Calu3 (cell line): ENCODE measurements at places on chromosomes 2 and 18.

DNA sequence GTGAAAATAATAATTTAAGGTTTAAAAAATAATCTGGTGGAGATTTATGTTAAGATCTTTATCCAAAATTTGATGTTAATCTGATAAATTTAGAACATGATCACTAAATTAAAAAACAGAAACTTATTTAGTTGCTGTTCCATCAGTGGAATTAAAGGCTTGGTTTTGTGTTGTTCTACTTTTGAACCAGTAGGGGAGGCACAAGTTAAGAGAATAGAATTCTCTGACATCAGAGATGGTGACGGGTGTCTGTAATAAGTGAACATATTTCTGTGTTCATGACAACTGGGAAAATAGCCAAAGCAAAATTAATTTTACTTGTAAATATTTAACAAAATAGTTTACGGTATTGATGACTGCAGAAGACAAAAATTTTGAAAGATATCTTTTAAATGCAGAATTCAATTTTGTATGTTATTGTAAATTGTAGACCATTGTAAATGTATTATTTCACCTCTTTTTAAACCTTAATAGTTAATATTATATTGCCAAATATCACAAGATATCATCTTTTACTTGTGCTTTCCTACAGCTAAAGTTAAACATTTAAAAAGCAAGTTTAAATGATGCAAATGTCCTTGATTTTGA is 106.0 kb downstream of the UBR3 start:
- DNase-seq: no peak

DNA sequence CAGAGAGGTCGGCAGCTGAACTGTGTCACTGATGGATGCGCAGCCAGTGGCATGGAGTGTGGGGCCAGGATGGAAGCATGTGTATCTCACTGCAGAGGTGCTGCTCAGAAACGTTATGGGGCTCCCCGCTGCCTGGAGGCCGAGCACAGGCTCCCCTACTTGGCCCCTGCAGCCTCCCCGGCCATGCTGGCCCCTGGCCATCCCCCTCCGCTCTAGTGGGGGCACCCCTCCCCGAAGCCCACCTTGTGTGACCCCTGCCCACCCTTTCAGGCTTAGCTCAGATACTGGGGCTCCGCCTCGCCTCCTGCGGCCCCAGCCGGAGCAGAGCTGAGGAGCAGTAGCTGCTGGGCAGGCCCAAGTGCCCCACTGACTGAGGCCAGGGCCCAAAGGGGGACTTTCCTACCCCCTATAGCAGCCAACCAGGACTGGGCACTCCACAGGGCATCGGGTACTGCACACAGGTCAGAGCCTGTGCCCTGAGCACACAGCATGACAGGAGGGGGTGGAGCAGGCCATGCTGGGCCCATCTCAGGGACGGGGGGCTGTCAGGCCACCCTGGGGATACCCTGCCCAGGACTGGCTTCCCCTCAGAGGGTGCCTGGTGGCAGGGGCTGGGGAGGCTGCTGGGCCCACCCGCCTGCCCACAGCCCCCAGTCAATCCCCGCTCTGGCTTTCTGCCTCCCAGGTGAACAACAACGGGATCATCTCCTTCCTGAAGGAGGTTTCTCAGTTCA is 31.3 kb downstream of the SNED1 start:
- DNase-seq: no peak

- no peak for DNase-seq
These were observed 49.7 kb upstream of the NFE2L2 start for GRCh38 chr2:177314194-177314593.

DNA sequence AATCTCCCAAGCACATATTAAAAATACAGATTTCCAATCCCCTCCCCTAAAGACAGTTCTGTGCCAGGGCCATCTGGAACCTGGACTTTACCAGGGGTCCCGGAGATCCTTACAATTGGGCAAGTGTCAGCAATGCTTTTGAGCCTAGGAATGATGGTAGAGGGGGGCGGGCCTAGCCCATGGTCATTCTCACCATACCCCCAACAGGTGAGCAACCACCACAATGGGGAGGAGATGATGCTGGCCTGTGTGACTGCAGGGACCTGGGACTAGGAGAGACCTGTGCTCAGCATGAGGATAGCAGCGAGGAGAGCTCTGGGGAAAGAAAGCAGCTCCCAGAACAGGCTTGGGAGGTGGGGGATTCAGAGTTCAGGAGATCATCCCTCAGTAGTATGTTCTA is 13.9 kb upstream of the ASAP2 start:
- no peak for DNase-seq
